Pulmonary artery endothelial cell (primary cell): ENCODE measurements at places on chromosomes 2 and 18. TPM values are rescaled to one million over a fixed set of nuclear protein-coding genes. Genes with fewer than 3 reads are reported as not detected.

DOCK10 gene
- total RNA-seq, result 21.9 and 25.4 TPM in 2 replicates

BBS5 gene
- total RNA-seq, result 2.6 and 3.2 TPM in 2 replicates

TRABD2A gene
- total RNA-seq, result 0.59 and 0.92 TPM in 2 replicates

TGFA gene
- 0.26 and 0.32 TPM in 2 replicates for total RNA-seq

TMEM198 gene
- total RNA-seq, result not detected in 2 replicates

RAB6C gene
- total RNA-seq, result not detected in 2 replicates

EIF4E2 gene
- 122 and 124 TPM in 2 replicates for total RNA-seq

C2orf66 gene
- 0.07 and 0.14 TPM in 2 replicates for total RNA-seq

ABCB11 gene
- total RNA-seq, result 0.26 and 0.74 TPM in 2 replicates

HOXD1 gene
- total RNA-seq, result 0.07 TPM in 1 of 2 replicates, not detected in the other

DCC gene
- not detected in 2 replicates for total RNA-seq

POLE4 gene
- 17.7 and 23.1 TPM in 2 replicates for total RNA-seq

CNDP1 gene
- total RNA-seq, result not detected in 2 replicates

ARHGAP15 gene
- not detected in 2 replicates for total RNA-seq

IRS1 gene
- total RNA-seq, result 0.07 TPM in 2 replicates

MBOAT2 gene
- 4.9 and 23.9 TPM in 2 replicates for total RNA-seq

CXCR4 gene
- total RNA-seq, result 30.5 and 126 TPM in 2 replicates

ARHGAP28 gene
- total RNA-seq, result 0.39 and 4.4 TPM in 2 replicates

TWIST2 gene
- total RNA-seq, result 5.4 and 13.2 TPM in 2 replicates

TMEM163 gene
- total RNA-seq, result 0.81 and 2.2 TPM in 2 replicates

DTNA gene
- total RNA-seq, result 5.7 and 10.0 TPM in 2 replicates

SPRED2 gene
- total RNA-seq, result 1.6 and 2.2 TPM in 2 replicates

NETO1 gene
- not detected in 2 replicates for total RNA-seq
